ENCODE measurements at places on chromosomes 1 and 21.
A peak's percentile ranks its signal among the peaks of the same experiment; 100 is the strongest.

DNA sequence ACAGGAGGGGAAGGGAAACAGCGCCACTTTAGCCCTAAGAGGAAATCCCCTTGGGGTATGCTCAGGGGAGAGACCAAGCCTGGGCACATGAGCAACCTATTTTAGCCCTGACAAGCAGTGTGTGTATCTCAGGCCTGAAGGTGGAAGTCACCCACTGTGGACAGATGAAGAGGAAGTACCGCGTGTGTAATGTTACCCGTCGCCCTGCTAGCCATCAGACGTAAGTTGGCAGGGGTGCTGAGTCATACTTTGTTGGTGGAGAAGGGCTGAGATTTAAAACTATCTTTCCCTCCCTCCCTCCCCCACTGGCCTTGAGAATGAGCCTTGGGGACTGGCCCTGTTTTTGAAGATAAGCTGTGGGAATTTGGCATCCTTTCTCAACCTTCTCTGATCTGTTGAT lies 11.2 kb downstream of the AGO1 start:
- no peak for DNase-seq

DNA sequence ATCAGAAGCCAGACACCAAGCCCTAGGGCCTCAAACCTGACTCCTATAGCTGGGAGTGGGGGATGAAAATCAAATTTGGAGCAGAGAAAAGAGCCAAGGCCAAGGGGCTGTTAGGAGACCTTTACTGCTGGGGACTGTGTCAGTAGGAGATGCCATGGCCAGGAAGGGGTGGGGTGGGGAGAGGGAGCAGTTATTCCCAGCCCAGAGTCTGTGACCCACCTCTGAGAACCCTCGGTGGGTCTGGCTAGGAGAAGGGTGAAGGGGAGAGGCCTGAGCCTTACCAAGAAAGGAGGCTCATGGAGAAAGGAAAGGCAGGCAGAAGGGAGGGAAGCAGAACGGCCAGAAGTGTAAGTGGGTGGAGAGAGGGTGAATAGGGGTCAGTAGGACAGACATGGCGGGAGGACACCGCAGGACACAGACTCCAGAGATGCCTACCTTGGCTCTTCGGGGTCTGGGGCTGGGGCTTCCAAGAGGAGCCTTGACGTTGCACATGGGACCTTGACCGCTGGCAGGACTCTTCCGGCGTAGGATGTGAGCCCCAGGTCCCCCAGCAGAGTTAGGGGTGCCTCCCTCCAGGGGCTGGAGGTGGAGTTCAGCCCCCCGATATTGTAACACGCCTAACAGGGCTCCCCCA lies 1.2 kb downstream of the ADAMTS4 start:
- DNase-seq = no peak

DNA sequence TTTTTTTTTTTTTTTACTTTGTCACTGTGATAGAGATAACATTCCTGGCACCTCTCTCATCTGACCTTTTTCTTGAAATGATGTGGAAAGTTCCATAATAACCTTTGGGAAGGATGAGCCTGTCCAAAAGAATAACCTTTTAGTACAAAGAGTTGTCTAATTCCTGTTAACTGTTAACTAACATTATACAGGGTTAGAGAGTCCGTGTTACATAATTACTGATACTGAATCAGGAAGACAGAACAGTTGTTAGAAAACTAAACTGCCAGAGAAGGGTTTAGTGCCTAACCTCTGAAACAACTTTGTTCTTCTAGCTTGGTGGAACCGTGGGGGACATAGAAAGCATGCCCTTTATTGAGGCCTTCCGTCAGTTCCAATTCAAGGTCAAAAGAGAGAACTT lies 8.8 kb downstream of the CTPS1 start:
- DNase-seq = no peak

DNA sequence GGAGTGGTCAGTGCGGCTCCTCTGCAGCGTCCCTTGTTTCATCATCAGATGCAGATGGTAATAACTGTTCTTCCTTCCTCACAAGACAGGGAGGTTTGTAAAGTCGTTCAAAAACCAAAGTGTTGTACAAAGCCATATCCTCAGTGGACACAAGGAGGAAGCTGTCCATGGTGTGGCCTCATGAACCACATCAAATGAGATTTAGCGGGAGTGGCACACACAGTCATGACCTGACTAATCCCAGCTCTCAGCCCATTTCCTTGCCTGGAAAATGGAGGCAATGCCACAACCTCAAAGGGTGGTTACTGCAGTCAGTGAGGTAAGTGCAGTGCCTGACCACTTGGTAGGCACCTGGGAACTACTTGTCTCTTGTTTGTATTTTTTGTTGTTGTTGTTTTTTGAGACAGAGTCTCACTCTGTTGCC lies 13.4 kb downstream of the ENTREP3 start:
- no peak for DNase-seq

DNA sequence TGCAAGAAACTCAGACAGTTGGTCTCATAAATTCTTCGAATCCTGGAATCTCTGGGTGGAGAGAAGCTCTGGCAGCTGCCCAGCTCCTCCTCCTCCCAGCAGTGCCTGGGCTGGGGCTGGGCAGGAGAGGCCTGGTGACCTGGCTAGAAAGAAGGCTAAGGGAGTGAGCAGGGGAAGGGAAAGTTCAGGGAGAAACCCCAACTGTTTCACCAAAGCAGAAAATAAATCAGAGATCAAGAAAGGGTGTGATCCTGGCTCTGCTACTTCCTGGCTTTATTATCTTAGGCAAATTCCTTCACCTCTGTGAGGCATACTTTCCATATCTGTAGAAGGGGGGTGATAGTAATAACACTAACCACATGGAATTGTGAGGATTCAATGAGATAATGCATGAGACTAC lies 8.8 kb upstream of the COL16A1 start:
- no peak for DNase-seq

DNA sequence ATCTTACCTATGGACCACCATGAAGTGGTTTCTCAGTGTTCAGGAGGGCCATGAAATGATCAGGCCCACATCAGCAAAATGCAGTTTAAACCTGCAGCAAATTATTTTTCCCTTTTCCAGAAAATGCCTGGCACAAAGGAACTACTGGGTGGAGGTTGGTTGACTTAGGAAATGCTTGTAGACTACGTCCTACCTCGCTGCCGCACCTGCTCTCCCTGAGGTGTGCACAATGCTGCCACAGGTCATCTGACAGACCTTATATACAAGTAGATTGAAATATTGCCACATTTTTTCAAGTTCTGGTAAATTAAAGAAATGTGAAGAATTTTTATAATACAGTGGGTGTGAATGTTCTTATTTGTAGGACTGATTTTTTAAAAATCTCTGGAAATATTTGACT lies 166.7 kb upstream of the PDE4B start:
- no peak for DNase-seq

DNA sequence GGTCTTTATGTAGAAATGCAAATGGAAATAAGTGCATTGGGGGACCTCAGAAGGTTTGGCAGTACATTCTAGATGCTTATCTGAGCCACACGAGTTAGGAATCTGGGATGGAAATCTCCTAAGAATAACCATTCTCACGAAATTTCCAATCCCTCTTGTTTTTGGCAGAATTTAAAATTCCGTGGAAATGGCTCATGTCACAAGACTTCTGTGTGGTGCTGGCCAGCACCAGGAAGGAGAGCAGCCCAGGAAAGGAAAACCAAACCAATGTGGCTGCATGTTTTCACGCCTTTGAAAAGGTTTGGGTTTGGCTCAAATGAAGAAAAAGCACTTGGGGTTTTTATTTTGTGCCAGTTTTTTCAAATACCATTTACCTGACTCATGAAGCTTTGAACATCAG lies 80.1 kb upstream of the KCNK2 start:
- DNase-seq = no peak

DNA sequence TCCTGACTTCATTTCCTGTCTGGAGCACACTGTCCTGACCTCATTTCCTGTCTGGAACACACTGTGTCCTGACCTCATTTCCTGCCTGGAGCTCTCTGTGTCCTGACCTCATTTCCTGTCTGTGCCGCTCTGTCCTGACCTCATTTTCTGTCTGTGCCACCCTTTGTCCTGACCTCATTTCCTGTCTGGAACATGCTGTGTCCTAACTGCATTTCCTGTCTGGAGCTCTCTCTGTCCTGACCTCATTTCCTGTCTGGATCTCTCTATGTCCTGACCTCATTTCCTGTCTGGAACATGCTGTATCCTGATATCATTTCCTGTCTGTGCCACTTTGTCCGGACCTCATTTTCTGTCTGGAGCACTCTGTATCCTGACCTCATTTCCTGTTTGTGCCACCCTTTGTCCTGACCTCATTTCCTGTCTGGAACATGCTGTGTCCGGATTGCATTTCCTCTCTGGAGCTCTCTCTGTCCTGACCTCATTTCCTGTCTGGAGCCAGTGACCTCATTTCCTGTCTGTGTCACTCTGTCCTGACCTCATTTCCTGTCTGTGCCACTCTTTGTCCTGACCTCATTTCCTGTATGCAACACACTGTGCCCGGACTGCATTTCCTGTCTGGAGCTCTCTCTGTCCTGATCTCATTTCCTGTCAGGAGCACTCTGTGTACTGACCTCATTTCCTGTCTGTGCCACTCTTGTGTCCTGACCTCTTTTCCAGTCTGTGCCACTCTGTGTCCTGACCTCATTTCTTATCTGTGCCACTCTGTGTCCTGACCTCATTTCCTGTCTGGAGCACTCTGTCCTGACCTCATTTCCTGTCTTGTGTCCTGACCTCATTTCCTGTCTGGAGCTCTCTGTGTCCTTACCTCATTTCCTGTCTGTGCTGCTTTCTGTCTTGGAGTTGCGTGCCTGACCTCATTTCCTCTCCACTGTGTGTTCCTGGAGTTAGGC lies 27.6 kb downstream of the SKI start:
- DNase-seq = no peak

DNA sequence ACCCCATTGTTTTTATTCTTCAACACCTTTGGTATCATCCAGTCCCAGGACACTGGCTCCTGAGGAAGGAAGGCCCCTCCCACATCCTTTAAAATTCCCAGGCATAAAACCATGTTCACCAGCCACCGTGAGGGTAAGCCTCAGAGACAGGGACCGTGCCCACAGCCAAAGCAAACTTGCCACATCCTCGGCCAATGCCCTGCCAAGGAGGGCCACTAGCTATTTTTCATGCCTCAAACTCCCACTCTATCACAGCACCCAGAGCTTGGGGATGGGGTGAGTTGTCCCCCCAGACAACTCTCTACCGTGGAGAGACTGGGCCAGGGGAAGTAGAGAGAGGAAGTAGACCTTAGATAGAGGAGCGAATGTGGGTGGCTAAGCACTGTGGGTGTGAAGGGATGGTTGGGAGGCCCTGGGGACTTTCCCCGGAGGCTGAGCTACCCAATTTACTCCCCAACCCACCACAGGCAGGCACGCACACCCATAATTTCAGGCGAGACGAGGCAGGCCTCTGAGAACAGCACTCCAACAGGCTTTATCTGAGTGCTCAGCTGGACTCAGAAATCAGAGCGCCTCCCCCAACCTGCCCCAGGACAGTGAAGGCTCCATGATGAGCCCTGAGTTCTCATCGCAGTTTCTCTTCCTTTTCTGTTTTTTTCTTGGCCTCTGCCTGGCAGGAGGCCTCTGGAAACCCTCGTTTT lies 15.9 kb upstream of the BTG2 start:
- no peak for DNase-seq

- no peak for DNase-seq
These were observed 13.6 kb downstream of the G0S2 start for GRCh38 chr1:209688746-209689234.

DNA sequence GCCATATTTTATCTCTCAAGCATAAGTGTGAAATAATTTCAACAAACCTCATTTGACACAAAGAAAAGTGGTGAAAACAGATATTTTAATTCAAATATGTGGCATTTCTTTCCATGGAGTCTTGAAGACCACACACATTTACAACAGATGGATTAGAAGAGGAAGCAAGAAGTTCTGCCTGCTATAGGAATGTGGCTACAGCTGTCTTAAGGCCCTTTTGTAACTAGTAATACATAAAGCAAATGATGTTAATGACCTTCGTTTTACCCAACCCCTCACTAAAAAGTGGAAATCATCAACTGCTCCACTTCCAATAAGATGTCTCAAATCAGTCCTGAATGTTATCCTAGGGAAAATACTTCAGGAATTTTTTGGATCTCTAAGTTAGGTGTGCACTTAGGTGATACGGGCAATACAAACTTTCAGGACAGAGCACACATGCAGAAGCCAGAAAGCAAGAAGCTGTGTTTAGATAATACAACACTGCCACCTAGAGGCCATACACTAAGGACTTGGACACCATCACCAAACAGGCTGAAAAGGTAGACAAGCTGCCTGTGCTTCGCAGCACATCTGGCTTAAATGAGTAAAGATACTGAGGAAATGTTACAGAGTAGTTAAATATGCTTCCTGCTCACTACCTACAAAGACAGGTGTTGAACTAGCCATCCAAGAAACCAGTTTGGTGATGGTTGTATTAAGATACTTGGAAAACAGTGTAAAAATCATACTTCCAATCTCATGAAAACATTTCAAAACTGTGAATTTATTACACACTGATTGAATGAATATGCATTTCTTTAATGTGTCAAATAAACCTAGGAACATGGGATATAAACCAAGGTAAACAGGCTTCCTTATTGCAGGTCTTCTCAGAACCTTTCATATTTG lies 24.4 kb downstream of the RRAGC start:
- peak; percentile 94 for DNase-seq

GRCh38 chr1:175154629-175155472 lies 37.7 kb downstream of the KIAA0040 start:
- peak; percentile 70 for DNase-seq

DNA sequence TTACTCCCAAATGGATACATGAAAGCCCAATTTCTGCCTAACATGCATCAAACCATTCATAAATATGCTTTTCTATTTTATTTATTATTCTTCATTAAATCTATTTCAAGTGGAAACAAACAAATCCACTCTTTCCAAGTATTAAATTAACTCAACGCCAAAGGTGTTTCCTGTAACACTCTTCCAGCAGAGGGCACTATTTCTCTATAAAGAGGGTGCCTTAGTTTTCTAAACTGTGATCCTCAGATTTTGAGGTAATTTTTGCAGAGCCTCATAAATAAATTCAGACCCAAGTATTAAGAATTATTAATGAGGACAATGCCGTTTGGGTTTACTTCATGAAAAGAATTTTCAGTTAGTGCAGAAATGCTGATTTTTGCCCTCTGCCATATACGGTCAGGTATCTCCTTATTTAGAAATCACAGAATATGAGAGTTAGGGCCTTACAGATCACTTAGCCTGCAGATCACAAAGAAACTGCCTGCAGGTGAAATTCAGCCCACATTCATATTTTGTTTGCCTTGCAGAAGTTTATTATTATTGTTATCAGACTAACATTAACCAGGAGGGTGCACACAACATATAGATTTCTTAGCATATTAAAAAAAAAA lies 40.1 kb upstream of the MYSM1 start:
- peak; percentile 58 for DNase-seq

GRCh38 chr1:192476802-192477298 lies 98.7 kb upstream of the RGS1 start:
- DNase-seq = no peak

GRCh38 chr1:247453245-247453644 lies 4.7 kb downstream of the OR2B11 start:
- no peak for DNase-seq

GRCh38 chr1:177185209-177185608 lies 14.5 kb downstream of the BRINP2 start:
- DNase-seq = no peak

GRCh38 chr1:43358121-43358745 lies 548 bp upstream of the CDC20 start:
- no peak for DNase-seq

- peak; percentile 65 for DNase-seq
These were observed 233.5 kb downstream of the TRABD2B start for GRCh38 chr1:47763591-47764171.

Measured in spinal cord (tissue), 10 donors.